A172 (cell line): ENCODE measurements at places on chromosomes 5 and 9.

- DNase-seq, result no peak
These were observed 105.1 kb upstream of the SMIM23 start for GRCh38 chr5:171680485-171680884.

- DNase-seq, result no peak
These were observed 537.5 kb upstream of the WWC1 start for GRCh38 chr5:167753725-167754490.

GRCh38 chr5:37037840-37038239, 161.3 kb downstream of the NIPBL start:
- no peak for DNase-seq

- DNase-seq, result no peak
These were observed 49.0 kb downstream of the PPARGC1B start for GRCh38 chr5:149779124-149779465.

GRCh38 chr5:158811350-158811749, 288.4 kb downstream of the EBF1 start:
- no peak for DNase-seq

GRCh38 chr9:129036923-129037766, 719 bp downstream of the MIGA2 start:
- no peak for DNase-seq

- no peak for DNase-seq
These were observed 1203.4 kb downstream of the MAT2B start for GRCh38 chr5:164708831-164709230.

GRCh38 chr9:133579601-133580418, 29.4 kb downstream of the FAM163B start:
- no peak for DNase-seq

- DNase-seq, result peak; percentile 38
These were observed 315.5 kb upstream of the C9orf72 start for GRCh38 chr9:27888661-27889295.

- no peak for DNase-seq
These were observed 63.9 kb downstream of the SERINC5 start for GRCh38 chr5:80191991-80192398.

- no peak for DNase-seq
These were observed 15.7 kb downstream of the IL4 start for GRCh38 chr5:132689513-132689912.

GRCh38 chr5:131463656-131464055, 171.4 kb downstream of the RAPGEF6 start:
- DNase-seq, result no peak

- DNase-seq, result no peak
These were observed 64.1 kb downstream of the SEMA6A start for GRCh38 chr5:116510517-116510916.

- DNase-seq, result no peak
These were observed 1.3 kb downstream of the ANXA1 start for GRCh38 chr9:73152953-73153352.
